ENCODE measurements at places on chromosomes 4 and X.
A peak's percentile ranks its signal among the peaks of the same experiment; 100 is the strongest.

DNA sequence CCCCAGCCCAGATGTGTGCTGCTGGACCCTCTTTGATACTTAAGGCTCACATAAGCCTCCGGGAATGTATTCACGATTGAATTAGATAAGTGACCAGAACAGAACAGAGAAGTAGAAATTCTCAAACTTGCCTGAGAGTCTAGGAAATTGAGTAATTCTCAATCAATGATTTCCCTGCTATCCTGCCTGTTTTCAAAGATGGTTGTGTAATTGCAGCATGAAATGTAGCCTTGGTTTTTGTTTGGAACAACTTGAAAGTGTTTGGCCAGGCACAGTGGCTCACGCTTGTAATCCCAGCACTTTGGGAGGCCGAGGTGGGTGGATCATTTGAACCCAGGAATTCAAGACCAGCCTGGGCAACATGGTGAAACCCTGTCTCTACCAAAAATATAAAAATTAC lies 41.2 kb downstream of the TNIP2 start:
- no peak for DNase-seq

DNA sequence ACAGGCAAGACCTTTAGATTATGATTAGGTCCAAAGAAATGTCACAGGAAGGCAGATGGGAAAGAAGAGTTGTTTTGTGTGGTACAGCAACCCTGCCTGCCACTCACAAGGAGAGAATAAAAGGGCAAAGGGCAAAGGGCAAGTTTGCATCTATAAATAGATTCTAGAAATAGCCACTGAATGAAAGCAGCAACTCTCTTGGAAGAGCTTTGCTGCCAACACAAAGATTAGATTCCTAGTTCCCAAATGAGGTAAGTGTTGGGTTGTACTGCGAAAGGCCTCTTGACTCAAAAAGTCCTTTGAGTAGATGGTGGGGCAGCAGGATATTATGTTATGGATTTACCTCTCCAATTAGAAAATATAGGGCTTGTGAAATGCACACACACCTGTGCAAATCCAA lies 61.2 kb downstream of the MOSPD2 start:
- DNase-seq, result no peak

GRCh38 chr4:172173206-172173605 lies 360.0 kb downstream of the GALNTL6 start:
- DNase-seq, result no peak

DNA sequence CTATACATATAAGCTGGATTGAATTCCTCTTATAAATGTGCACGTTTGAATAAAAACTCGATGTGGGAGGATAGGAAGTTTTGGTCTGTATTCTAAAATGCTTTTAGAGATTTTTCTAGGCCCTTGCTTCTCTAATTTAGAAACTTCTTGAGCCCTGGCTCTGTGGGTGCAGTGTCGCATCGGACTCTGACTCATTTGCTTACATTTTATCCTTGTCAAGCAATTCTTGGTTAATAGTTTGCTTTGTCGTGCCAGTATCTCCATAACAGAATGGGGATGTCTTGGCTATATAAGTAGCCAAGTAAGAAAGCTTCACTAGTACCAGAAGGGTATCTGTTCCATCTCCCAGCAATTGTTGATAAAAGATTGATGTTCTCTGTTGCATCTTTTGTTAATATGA lies 10.7 kb downstream of the SGMS2 start:
- DNase-seq, result no peak

DNA sequence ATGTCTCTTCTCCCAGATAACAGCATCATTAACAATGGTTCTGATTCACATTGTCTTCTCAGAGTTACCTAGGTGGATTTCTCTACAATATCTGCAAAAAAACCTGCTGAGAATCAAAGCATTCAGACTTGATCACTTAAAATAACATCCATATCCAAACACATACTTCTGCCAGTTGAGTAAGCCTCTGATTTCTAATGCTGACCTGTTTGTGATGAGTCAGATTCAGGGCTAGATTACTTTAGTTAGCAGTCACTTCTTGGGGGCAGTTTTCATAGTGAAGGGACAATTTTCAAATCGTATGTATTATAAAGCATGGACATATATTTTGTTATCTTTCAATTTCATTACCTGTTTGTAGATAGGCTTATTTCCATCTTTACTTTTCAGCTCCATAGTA lies 35.5 kb downstream of the CCNI start:
- no peak for DNase-seq

DNA sequence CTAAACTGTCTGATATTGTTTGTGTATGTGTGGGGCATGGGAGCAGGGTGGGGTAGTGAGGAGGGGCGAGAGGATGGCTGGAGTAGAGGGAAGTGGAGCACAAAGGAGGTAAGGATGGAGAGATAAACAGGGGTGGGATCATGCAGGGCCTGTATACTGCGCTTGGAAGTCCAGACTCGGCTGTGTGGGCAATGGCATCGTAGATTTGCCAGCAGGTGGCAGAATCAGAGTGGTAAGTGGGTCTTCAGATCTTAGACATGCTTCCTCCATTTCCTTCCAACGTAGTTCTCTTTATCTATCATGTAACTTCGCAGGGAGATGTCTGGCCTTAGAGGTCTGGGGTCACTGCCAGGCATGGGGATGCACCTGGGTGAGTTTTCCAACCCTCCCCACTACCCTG lies 155.5 kb downstream of the PDGFRA start:
- no peak for DNase-seq

DNA sequence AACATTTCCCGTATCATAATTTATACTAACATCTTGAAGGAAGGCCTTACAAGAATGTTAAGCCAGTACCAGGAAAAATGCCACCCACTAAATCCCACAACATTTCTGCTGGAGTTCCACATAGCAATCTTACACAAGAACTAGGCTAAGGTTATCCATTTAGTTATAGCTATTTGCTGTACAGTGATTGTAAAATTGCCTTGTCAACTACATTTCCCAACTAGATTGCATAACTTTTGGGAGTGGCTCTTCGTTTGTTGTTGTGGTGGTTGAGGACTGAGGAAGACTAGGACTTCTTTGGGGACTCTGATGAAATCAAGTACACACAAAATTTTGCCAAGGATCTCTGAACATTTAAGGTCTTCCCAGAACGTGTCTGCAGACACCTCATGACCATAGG lies 8.0 kb downstream of the IBSP start:
- no peak for DNase-seq

- no peak for DNase-seq
Observed at GRCh38 chrX:41824551-41824950, 98.8 kb downstream of the CASK start.

- peak; percentile 8 for DNase-seq
Observed at GRCh38 chrX:51641421-51642021, 22.8 kb upstream of the CENPVL3 start.

- DNase-seq, result no peak
Observed at GRCh38 chr4:53497487-53498244, 93.6 kb downstream of the LNX1 start.

DNA sequence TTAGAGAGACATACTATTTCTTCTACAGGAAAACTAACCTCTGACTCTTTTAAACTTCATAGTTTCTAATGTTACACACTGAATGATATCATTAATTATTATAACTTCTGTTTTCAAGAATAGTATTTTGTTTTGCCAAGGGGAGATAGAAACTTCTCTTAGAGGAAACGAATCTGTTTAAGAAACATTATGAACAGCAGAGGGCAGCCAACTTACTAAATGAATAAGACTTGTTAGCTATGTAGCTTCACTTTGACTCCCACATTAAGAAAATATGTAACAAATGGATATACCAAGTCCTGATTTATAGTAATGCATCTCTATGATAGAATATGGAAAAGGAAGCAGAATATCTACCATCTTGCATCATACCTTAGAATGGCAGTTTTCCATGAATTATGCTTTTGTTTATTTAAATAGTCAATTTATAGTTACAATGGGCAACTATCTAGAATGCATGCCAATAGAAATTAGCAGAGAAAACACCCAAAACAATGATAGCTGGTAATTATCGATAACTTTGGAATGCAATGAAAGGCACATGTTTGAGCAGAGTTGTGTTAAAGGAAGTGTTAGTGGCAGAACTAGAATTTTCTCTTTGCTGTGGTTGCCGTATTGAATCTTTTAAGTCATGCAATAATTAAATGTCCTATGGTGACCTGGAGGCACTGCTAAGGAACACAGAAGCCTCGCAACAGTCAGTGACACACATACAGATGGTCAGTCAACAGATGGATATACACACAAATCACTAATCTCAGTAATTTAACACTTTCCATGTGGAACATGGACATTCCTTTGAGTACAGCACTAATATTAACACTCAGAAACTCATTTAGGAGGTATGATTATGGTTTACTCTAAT lies 105.7 kb upstream of the PDLIM3 start:
- DNase-seq, result peak; percentile 45

- no peak for DNase-seq
Observed at GRCh38 chrX:19350941-19351384, 7.2 kb downstream of the PDHA1 start.

DNA sequence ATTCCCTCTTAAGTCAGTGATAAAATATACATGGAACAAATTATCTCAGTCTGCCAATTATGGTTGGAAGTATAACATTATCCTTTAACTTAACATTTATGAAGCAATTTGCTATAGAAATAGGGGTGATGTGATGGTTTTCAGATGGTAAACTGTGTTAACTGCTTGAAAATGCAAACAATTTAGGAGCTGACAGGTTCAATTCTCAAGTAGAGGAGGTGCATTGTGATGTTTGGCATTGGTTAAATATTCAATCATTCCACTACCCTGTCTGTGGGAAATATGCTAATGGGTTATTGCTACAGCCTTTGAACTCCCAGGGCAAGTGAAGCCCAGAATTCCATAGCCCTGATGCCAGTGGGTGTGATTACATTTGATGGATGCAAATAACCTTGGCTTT lies 243.4 kb upstream of the GK2 start:
- DNase-seq, result no peak

DNA sequence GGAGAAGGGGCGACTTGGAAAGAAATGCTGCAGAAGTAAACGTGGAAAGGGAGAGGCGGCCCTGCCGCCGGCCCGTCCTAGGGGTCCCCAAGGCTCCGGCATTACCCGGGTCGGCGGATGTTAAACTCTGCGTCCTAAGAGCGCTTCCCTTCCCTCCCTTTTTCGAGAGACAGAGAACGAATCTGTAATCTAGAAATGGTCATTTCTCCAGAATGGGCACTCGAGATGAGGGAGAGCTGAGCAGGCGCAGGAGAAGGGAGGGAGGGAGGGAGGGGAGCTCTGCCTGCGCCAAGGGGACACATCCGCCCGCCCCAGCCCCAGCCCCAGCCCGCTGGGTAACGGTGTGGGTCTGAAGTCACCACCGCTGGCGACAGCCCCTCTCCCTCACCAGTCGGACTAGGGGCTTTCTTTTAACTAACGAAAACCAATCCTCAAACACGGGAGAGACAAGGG lies 1.7 kb downstream of the HCFC1 start:
- no peak for DNase-seq

GRCh38 chr4:55947912-55948725 lies 626 bp upstream of the CEP135 start:
- peak; percentile 83 for DNase-seq

DNA sequence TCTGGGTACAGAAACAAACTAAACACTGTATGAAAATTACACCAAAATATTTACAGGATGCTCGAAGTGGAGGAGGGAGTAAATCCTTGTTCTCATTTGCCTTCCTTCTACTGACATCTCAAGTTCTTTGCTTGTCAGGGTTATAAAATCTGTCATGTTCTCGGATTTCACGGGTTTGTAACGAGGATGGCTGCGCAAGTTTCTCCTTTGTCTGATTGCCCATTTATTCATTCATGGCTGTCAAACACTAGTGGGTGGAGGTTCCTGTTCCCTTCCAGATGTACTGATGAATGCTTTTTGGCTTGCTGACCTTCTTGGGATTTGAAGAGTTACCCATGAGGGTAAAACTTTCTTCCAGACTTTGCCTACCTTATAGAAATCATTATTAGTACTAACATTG lies 206.9 kb downstream of the SPCS3 start:
- DNase-seq, result no peak

GRCh38 chr4:108717386-108717785 lies 45.5 kb downstream of the ETNPPL start:
- DNase-seq, result no peak

DNA sequence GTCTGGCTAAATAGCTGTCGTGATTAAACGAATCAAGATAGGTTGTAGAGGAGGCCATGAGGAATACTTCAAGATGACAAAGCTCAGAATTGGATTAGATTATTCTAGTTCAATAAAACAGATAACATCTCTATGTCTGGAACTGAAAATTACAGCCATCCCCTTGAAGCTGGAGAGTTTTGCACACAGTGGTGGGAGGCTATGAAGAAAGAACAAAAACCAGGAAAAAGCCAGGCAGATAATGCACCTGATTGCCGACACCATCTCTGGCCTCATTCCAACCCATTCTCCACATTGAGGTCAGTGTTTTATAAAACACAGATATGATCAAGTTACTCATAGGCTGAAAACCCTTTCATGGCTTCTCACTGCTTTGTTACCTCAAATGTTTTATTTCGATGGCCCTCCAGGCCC lies 188.3 kb downstream of the RASL11B start:
- DNase-seq, result no peak

DNA sequence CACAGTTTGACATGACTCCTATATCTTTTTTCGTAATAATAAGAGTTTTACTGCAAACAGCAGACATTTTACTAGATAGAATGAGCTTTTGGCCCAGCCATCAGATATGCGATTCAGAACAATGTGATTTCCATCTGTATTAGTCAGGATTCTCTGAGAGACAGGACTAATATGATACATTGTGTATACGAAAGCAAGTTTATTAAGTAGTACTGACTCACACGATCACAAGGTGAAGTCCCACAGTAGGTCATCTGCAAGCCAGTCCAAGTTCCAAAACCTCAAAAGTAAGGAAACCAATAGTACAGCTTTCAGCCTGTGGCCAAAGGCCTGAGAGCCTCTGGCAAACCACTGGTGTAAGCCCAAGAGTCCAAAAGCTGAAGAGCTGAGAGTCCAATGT lies 24.1 kb downstream of the CXCL8 start:
- DNase-seq, result no peak

- DNase-seq, result no peak
Observed at GRCh38 chr4:145043306-145043705, 54.7 kb downstream of the ANAPC10 start.

DNA sequence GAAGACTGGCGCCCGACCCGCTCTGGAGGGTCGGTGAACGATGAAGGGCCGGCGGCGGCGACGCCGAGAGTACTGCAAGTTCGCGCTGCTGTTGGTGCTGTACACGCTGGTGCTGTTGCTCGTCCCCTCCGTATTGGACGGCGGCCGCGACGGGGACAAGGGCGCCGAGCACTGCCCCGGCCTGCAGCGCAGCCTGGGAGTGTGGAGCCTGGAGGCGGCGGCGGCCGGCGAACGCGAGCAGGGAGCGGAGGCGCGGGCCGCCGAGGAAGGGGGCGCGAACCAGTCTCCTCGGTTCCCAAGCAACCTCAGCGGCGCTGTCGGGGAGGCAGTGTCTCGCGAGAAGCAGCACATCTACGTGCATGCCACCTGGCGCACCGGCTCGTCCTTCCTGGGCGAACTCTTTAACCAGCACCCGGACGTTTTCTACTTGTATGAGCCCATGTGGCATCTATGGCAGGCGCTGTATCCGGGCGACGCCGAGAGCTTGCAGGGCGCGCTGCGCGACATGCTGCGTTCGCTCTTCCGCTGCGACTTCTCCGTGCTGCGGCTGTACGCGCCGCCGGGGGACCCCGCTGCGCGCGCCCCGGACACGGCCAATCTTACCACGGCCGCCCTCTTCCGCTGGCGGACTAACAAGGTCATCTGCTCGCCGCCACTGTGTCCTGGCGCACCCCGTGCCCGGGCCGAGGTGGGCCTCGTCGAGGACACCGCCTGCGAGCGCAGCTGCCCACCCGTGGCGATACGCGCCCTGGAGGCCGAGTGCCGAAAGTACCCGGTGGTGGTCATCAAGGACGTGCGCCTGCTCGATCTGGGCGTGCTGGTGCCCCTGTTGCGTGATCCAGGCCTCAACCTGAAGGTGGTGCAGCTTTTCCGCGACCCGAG lies 568 bp downstream of the CHST7 start:
- peak; percentile 89 for DNase-seq

- no peak for DNase-seq
Observed at GRCh38 chrX:68917799-68918198, 89.0 kb downstream of the EFNB1 start.
